Cardiac septum (tissue), 1 donor: ENCODE measurements at places on chromosomes 11 and 22.
A peak's percentile ranks its signal among the peaks of the same experiment; 100 is the strongest.

DNA sequence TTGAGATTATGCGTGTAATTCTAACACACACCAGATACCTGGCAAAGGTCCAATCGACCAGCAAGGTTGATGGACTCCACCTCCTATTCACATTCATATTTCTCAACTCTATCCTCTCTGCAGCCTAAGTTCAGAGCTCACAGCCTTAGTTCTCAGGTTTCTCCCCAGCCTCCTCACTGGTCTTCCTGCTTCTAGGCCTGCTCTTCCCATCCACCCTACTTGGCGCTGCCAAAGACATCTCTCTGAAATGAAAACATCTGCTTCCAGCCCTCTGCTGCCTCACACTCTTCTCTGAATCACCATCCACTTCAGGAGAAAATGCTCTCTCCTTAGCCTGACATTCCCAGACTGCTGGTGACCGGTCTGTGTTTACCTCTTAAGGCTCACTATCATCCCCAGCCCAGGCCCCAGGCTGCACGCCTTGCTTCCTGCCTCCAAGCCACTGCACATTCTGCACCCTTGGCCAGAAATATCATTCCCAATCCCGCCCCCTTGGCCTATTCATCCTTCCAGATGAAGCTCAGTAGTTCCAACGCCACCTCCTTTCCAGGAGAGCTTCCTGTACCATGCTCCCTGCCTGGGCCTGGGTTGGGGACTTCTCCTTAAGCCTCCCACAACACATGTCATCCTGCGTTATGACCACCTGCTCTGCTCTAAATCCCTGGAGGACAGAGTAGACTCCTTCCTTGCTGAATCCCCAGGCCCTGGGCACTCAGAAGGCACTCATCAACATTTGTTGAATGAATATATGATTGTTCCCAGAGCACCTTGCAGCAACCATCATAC is 3.5 kb downstream of the ARRB1 start:
- no peak for DNase-seq

DNA sequence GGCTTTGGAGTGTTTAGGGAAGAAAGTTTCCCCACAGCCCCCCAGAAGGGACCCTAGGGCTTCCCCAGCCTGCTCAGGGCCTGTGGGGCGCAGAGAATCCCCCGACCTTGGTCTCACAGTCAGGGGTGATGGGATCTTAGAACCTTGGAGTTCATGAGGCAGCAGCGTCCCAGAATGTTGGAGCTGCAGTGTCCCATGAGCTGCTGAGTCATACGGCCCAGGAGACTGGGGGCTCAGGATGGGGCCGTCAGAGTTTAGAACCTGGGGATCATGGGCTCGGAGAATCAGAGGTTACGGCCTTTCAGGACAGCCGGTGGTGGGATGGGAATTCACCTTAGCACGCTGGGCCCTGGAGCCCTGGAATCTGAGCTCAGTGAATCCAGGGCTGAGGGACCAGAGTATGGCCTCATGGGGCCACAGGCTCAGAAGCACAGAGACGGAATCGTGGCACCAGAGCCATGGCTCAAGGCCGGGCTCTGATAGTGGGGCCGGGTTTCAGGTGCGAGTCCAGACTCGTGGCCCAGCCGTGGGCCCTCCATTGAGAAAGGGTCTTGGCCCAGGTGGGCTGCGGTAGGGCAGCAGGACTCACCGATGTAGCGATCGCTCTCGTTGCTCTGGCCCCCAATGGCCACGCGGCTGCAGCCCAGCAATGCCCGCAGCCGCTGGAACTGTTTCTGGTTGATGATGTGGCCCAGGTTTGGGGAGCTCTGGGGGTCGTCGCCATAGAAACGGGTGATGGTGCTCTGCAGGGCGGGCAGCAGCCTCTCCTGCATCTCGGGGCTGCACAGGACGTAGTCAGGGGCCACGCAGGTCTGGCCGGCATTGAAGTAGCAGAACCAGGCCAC is 9.5 kb downstream of the ALDH3B2 start:
- no peak for DNase-seq

GRCh38 chr22:37848587-37849088 is 581 bp upstream of the EIF3L start:
- no peak for DNase-seq

DNA sequence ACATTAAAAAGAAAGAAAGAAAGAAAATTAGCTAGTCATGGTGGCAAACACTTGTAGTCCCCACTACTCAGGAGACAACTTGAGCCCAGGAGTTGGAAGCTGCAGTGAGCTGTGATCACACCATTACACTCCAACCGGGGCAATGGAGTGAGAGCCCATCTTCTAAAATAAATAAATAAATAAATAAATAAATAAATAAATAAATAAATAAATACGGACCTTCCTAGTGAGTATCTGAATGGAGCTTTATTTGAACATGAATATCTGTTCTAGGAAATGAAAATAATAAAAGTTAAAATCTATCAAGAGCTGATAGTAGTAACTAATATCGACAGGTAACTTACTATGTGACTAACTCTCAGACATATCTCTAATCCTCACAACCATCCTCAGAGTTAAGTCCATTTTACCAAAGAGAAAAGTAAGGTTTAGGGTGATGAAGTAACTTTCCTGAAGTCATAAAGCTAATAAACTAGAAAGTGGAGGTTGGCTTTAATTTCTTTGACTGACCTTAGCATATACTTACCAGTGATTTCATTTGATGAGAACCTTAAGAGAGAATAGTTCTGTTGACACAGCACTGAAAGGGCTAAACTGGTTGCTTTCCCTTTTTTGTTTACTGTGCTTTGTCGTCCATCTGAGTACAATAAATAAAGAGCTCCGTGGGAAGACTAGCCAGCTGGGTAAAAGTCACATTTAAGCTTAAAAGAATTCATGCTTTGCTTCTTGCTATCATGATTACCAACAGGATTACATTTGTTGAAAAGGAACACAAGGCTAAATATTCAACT is 22.4 kb downstream of the ENTHD1 start:
- no peak for DNase-seq

GRCh38 chr11:24628224-24628776 is 131.4 kb downstream of the LUZP2 start:
- DNase-seq: no peak

DNA sequence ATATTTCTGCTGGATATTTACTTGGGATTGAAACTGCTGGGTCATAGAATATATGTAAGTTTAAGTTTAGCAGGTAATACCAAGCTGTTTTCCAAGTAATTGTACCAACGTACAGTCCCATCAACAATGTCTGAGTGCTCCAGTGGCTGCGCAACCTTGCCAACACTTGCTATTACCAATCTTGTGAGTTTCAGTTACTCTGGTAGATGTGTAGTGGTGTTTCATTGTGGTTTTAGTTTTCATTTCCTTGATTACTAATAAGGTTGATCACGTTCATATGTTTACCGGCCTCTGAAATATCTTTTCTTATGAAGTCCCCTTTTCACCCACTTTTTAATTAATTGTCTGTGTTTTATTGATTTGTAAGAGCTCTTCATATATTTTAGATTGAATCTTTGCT is 370.6 kb upstream of the CADM1 start:
- DNase-seq: no peak

GRCh38 chr11:132541794-132542193 is 990.5 kb downstream of the OPCML start:
- DNase-seq: no peak

- no peak for DNase-seq
These were observed 898.2 kb upstream of the RAG2 start for GRCh38 chr11:37496201-37496600.

GRCh38 chr11:74102321-74102720 is 68.5 kb downstream of the C2CD3 start:
- DNase-seq: no peak

GRCh38 chr22:30861688-30862552 is 106.7 kb downstream of the MORC2 start:
- DNase-seq: no peak

GRCh38 chr11:117126223-117126965 is 17.7 kb upstream of the PAFAH1B2 start:
- no peak for DNase-seq

- peak; percentile 85 for DNase-seq
These were observed at the start of gene HTR3A for GRCh38 chr11:113974741-113975470. Gene HTR3A, plus strand, starts transcription at chr11:113975108. Its CDS starts 218 bp downstream, at chr11:113975326.

DNA sequence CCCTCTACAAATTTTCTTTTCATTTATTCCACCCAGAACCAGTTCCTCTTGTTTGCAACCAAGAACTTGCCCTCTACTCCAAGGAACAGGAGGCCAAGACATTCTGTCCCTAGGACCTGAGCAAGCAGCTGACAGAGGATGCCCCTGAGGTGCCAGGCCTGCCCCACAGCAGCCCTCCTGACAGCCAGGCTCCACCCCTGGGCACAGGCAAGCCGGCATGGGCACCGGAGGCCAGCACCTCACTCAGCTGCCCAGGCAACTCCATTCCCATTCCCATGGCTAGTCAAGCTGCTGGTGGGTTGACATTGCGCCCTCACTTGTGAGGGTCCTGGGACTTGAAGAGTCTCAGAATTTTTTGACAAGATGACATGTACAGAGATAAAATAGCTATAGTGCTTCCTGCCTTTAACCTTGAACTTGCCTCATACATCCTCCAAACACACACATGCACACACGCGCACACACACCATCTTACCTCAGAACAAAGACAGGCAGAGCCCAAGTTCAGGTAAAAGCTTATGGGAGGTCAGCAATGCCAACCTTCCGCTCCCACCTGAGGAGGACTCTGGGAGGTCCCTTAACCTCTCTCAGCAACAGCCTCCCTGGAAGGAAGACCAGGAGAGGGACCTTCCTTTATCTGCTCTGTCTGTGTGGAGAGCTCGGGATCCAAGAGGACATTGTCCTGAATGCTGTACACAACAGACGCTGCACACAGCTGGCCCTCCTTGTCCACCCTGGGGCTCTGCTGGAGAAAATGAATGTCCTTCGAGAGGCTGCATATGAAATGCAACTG is 620.9 kb upstream of the CADM1 start:
- no peak for DNase-seq

DNA sequence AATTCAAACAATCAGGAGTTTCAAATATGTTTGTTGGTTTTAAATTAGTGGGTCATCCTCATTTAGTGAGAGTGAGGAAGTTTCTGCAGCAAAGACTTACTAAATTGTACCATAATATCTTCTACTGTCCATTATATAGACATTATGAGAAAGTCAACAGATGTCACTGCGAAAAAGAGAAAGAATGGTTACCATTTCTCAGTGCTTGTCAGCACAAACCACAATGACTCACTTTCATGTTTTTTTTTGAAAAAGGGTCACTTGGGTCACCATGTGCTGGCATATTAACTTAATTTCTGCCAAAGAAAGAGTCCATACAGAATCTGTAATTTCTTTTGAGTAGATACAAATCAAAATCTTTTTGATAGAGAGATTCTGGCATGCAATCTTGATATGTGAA is 924.6 kb upstream of the FAT3 start:
- DNase-seq: no peak

- DNase-seq: no peak
These were observed 11.5 kb downstream of the KRTAP5-5 start for GRCh38 chr11:1641096-1641495.
